AG08396 (cell line): ENCODE measurements at places on chromosomes 13 and 19.

DNA sequence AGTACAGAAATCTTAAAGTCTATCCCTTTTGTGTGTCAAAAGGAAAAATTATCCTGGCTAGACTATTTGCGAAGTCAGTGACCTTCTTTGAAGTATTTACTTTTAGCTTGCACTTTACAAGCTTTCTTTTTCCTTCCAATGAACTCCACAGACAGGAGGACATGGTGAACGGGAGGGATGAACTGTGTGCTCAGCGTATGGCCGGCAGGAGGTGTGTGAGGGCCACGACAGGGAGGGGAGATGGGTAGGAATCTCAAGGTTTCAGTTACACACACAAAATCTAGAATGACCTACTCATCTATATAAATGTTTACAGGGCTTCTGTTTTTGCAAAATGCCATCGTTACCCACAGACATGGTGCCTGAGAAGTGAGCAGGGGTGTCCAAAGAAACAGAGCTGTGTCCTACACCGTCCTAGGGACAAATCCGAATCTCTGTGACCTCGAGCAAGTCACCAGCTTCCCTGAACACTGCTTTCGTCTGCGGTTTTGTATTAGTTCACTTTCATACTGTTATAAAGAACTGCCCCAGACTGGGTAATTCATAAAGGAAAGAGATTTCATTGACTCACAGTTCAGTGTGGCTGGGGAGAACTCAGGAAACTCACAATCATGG, 537.2 kb downstream of the LIG4 start:
- DNase-seq = peak; percentile 14

DNA sequence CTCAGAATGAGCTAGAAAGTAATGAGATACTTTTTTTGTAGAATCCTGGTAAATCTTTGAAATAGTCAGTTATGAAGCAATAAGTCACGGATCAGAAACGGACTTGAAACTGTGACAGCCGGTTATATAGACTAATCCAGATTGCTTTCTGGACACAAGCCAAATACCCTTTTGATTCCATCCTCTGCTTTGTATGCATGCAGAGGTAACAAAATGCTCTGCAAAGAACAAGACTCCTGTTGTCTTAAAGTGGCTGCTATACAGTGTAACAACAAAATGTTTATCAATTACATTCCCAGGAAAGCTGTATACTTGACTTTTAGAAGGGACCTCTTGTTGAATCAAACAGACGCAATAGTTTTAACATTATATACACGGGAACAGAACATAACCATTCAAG, 66.5 kb upstream of the STARD13 start:
- DNase-seq = no peak

- DNase-seq = no peak
Observed at GRCh38 chr13:111346101-111346680, 25.7 kb downstream of the TEX29 start.

- DNase-seq = no peak
Observed at GRCh38 chr13:35524171-35524570, 47.7 kb upstream of the MAB21L1 start.

DNA sequence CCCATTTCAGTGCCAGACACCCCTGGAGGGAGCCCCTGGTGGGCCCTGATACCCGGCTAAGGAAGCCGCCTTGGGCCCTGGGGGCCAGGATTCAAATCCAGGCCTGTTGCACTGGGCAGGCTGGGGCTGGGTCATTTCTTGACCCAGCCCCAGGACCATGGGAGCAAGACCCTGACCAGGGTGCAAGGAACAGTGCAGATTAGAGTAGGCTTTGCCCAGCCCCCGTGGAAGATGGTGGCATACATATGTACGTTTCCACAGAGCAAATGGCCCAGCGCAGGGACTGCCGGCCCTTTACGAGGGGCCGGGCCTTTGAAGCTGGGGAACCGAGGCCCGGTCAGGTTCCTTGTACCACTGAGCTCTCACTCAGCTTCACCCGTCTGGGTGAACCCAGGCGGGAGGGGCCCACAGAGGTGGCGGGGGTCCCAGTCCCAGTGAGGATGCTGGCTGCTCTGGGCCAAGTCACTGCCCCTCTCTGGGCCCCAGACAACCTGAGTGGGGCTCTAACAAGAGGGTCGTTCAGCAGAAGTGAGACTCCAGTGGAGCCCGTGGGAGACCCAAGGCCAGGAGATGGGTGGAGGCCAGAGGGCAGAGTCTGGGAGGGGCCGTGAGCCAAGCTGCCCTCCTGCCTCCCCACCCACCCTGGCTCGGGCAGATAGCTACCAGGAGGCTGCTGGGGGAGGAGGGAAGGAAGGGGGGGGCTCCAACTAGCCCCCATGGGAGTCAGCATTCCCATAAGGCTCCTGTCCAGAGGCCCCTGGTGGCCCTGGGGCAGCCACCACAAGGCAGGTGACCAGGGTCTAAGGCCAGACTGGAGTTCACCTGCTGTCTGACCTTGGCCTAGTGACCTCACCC, 2.7 kb downstream of the MKNK2 start:
- no peak for DNase-seq
